Stimulated activated CD4-positive, alpha-beta T cell treated with anti-CD3 and anti-CD28 coated beads, Interleukin-15, amount 100 ng/mL, for 24 hours (primary cell): ENCODE measurements at places on chromosomes 7 and 10.
A peak's percentile ranks its signal among the peaks of the same experiment; 100 is the strongest.

- DNase-seq, result no peak
Observed at GRCh38 chr10:84225427-84226173, at the start of gene LRIT2. Gene LRIT2 (minus strand): TSS chr10:84225544. CDS start chr10:84225520, 24 bp downstream.

GRCh38 chr7:80900583-80901576, 18.0 kb downstream of the SEMA3C start:
- DNase-seq, result no peak

- no peak for DNase-seq
Observed at GRCh38 chr7:131090886-131091692, 236.6 kb upstream of the MKLN1 start.

GRCh38 chr10:6071181-6072175, 9.3 kb upstream of the IL2RA start:
- DNase-seq, result no peak

DNA sequence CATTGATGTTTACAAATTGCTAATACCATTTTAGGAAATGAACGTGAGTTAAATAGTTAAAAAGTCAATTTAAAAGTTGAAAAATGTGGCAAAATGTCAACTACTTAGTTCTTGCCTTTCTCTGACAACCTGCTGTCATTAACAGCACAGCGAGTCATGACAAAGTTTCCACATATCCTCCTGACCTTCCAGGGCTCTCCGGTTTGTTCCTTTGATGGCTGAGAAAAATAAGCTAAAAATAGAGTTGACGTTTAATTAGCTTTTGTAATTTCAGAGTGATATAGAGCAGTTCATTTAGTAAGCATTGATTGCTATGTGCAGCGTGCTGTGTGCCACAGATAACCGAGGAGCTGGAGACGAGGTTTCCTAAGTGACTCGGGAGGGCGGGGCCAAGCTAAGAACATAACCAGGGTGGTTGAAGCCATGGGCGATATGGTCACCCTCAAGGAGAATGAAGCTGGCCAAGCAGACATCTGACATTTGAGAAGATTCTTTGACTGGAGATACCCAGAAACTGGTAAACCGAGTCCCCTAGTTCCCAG, 47.9 kb downstream of the OGDH start:
- no peak for DNase-seq

GRCh38 chr10:127989481-127990012, 82.6 kb downstream of the PTPRE start:
- no peak for DNase-seq

DNA sequence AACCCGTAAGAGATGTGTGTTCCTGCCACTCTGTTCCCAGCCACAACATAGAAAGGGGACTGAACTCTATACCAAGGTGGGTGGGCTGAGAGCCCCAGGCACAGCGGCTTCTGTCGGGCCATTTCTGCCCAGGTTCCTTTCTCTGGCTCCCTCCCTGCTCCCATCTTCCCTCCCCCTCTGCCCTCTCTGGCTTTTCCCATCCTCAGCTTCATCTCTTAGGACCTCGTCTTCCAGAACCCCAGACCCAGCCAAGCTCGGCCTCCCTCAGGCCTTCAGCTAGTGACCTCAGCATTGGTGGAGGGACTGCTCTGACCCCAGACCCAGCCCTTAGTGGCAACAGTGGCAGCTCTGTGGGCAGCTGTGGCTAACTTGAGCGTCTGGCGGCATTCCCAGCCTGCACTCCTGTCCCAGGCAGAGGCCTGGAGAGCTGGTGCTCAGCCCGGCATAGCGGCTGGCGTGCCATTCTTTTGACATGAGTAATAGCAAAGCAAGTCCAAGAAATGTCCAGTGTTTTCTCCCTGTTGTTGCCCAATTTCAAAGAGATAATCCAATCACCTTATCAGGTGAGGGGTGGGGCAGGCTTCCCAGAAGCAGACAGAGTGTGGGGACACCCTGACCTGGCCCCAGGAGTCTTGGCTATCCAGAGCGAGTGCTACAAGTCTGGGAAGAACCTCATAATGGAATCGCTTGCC, 15.9 kb downstream of the PTPRE start:
- DNase-seq, result no peak

DNA sequence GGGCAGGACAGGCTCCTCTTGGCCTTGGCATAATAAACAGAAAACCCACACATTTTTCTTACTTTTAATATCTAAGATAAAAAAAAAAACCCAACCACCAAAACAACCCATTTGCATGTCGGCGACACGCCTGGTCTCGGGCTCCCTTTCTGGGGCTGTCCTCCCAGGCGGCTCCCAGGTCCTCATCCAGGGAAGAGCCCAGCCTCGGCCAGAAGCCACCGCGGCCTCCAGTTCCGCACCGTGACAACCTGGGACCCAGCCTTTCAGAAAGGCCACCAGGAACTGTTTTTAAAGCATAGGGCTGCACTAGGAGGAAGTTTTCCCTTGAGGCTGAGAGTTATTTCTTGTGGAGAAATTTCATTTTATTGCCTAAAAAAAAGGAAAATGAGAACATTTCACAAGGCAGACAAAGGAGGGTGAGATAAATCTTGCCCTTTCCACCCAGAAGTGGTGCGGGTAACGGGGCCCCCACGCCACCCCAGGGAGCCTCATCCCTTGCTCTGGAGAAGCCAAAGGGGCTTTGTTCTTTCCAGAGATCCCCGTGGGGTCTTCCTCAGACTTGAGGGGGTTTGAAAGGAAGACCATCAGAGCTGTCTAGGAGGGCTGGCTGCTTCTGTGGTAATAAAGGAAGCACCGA, 39.2 kb upstream of the MKRN1 start:
- no peak for DNase-seq

DNA sequence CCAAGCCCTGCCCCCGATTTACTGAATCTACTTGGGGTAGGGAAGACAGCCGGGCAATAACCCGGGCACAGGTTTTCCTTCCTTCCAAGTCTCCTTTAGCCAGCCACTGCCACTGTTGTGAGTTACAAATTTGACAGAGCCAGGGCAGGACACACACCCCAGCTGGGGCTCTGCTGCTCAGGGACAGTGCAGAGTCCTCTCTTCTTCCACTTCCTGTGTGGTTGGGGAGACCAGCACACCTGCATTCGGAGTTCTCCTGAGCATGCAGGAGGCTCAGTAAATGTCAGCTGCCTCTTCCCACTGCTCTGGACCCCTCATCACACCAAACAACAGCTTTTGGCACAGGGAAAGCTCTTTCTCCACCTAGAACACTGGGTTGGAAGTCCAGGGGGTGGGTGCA, 21.3 kb downstream of the CHST15 start:
- DNase-seq, result no peak

- peak; percentile 29 for DNase-seq
Observed at GRCh38 chr10:58064714-58065528, 202.8 kb downstream of the IPMK start.

- DNase-seq, result no peak
Observed at GRCh38 chr7:101970801-101971200, 153.4 kb downstream of the CUX1 start.

GRCh38 chr10:89217057-89217990, 10.2 kb upstream of the CH25H start:
- peak; percentile 72 for DNase-seq

- DNase-seq, result peak; percentile 23
Observed at GRCh38 chr7:135210888-135211178, 493 bp downstream of the WDR91 start.

DNA sequence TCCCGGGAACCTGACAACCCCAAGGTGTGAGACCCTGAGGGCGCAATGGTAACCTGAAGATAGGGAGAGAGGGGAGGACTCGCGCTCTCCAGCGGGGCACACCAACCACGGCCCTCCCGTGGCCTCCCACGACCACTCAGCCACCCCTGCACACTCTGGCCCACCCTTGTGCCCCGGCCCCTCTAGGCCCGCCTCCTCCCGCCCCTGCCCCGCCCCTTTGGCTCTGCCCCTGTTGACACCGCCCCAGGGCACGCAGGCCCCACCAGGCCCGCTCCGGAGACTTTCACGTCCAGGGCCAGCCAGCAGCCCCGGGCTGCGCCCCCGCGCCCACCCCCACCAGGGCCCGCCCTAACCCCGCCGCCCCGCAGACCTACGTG, 10.9 kb downstream of the ATG9B start:
- peak; percentile 44 for DNase-seq

DNA sequence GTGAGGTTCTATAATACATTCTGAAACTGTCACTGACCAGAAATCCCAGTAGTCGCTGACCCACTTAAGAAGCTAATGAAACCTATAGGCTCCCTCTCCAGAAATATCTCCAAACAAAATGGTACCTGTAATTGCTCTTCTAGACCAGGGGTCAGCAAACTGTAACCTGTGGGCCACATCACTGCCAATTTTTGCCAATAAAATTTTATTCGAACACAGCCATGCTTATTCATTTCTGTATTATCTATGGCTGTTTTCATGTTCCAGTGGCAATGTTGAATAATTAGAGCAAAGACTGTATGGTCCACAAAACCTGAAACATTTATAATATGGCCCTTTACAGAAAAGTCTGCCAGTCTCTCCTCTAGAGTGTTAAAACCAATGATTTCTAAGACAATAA, 37.2 kb upstream of the SVIL start:
- no peak for DNase-seq

GRCh38 chr10:129771991-129772431, 192.1 kb downstream of the EBF3 start:
- DNase-seq, result no peak
